ENCODE measurements at places on chromosomes 3 and 15. TPM values are rescaled to one million over a fixed set of nuclear protein-coding genes. Genes with fewer than 3 reads are reported as not detected.

The HTR3E gene
- not detected for polyA plus RNA-seq

The CMTM7 gene
- polyA plus RNA-seq, result 19.3 TPM

The P2RY14 gene
- polyA plus RNA-seq, result 1.1 TPM

The FES gene
- polyA plus RNA-seq, result 15.9 TPM

The ATP2B2 gene
- polyA plus RNA-seq, result 9.3 TPM

The SEMA3F gene
- 9.5 TPM for polyA plus RNA-seq

The GBE1 gene
- 11.1 TPM for polyA plus RNA-seq

The VPS8 gene
- polyA plus RNA-seq, result 87.3 TPM

DNA sequence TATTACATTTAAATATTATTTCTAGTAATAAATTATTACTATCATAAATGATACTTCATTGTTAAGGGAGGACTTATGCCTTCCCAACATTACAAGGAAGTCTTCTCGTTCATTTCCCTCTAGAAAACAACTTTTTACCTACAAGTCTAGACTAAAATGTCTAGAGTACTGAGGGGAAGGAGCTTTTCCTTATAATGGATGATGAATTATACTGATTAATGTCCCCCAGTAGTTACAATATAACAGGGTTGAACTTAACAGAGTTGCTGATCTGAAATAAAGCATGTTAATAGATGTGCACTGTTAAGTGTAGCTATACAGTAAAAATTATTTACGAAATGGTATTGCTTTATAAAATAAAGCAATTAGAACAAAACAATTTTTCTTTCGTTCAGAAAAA is 2.7 kb upstream of the MNS1 start:
- no peak for DNase-seq

DNA sequence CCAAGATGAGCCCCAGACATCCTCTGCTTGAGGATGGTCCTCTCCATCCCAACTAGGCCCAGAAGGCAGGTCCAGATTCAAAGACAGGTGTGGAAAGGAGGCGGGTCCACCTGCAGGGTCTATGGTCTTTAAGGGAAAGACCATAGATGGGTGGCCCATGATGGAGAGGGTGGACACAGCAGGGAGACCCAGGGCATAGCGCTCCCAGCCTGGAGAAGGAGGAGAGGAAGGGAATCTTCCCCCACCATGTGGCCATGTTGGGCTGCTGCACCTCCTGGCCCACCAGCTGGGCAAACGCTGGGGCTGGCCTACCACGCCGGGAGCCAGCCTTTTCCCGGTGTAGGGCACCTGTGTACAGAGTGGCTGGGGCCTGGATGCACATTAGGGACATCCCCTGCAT is 265.2 kb upstream of the TLE3 start:
- no peak for DNase-seq

DNA sequence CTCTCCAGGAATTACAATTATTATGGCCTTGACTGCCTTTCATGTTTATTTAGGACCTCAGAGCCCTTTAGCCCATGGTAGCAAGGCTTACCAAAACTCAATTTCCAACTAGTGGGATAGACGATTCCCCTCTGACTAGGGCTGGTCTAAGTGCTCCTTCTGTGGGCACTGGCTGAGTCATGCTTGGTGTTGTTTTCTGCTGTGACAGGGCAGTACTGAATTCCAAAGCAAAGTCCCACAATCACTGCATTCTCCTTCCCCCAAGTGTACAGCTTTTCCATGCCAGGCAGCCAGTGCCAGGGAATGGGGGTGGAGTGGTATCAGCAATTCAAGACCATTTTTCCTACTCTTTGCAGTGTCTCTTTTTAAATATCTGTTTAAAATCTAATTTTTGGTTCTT is 509.0 kb upstream of the NECTIN3 start:
- DNase-seq, result no peak

DNA sequence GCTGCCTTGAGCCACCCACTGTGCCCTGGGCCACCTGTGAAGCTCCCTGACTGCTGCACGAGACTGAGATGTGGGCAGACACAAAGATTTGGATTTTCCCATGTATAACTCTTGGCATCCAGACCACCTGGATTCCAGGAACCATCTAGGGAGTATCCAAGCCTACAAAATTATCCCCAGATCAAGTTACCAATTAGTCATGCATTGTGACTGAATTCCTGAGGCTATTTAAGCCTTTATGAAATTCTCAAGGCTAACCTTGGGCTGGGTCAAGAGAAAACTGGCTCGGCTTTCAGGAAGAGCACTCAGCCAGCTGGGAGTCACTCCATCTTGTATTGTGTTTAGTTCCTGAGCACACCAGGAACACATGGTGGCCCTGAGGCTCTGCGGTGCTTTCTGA is 13.3 kb upstream of the ATP13A5 start:
- DNase-seq, result peak; percentile 10

DNA sequence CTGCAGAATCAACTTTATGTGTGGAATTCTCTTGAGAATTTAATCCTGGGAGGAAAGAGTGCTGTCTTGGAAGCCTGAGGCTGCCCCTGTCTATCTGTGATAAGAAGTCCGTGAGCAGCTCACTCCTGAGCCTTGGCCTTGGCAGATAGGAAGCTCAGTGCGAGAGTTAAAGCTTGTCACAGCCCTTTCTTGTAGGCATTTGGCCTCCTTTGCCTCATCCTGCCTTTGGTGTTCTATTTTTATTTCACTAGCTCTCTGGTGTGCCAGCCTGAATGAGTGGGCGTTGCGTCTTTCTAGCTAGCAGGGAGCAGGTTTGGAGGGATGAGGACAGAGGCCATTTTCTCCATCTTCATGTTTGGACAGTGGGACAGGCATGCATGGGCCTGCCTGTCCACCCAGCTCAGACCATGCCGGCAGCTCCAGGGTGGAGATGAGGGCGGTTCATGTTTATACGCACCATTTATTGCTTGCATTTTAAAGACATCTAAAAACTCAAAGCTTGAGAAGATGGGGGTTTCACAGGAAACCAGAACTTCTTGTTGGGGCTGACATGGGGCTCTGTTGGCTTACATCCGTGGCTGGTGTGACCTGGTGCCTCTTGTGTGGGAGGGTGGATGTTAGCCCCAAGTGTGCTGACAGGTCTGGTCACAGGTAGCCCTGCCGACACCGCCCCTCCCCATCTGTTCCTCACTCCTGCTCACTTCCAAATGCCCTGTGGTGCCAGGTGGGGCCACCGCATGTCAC is 29.8 kb downstream of the IRAK2 start:
- no peak for DNase-seq

GRCh38 chr3:131716007-131716406 is 213.2 kb upstream of the MRPL3 start:
- no peak for DNase-seq

- peak; percentile 63 for DNase-seq
These were observed 30.9 kb downstream of the MGLL start for GRCh38 chr3:127791221-127791913.

- DNase-seq, result no peak
These were observed 33.9 kb downstream of the ZBBX start for GRCh38 chr3:167346171-167346570.

GRCh38 chr3:143084856-143085731 is 34.5 kb upstream of the CHST2 start:
- no peak for DNase-seq

- no peak for DNase-seq
These were observed 2.4 kb downstream of the HYAL3 start for GRCh38 chr3:50296721-50297383.

GRCh38 chr3:172454180-172454579 is 5.9 kb upstream of the GHSR start:
- no peak for DNase-seq

- no peak for DNase-seq
These were observed 15.9 kb upstream of the SH3BP5 start for GRCh38 chr3:15348246-15348645.

GRCh38 chr15:58064980-58065444 is 499 bp downstream of the ALDH1A2 start:
- DNase-seq, result no peak

DNA sequence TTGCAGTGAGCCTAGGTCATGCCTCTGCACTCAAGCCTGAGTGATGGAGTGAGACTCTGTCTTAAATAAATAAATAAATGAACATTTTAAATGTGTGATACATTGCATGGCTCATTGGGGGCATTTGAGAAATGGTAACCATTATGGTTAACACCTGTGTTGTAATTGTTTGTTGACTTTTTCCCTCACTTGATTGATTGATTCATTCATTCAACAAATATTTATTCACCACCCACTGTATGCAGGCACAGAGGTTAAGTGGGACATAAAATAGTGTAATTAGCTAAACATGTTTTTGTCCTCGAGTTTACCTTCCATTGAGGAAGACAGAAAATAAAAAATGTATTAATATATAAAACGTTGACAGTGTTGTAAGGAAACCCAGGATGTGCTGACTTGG is 127.1 kb upstream of the ANKRD28 start:
- DNase-seq, result no peak
